ENCODE measurements at places on chromosomes 5 and 9.

DNA sequence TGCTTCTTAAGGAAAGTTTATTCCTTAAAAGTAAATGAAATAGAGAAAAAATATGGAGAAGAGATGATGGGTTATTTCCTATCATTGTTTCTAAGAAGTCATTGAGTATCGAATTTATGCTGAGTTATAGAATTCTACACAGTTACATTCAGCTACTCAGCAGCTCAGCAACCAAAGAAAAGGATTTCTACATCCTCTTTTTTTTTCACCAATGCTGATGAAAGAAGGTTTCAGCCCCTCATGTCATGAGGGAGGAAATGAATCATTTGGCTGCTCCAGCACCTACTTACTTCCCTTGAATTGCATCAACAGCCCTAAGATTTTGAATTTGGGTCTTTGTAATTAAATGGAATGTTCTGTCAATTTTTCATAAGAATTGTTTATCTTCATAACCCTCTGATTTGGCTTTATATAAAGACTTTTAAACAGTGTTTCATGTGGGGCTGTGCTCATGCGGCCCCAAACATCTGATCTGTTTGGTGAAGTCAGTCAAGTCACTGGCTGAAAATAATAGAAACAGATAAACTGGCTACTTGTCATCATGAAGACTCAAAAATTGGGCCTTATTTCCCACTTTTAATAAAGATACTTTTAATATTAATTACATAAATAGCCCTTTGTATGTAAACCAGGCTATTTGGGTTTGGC, 18.5 kb upstream of the SNX2 start:
- DNase-seq, result no peak

GRCh38 chr9:14690948-14691730, 2.1 kb downstream of the ZDHHC21 start:
- no peak for DNase-seq

DNA sequence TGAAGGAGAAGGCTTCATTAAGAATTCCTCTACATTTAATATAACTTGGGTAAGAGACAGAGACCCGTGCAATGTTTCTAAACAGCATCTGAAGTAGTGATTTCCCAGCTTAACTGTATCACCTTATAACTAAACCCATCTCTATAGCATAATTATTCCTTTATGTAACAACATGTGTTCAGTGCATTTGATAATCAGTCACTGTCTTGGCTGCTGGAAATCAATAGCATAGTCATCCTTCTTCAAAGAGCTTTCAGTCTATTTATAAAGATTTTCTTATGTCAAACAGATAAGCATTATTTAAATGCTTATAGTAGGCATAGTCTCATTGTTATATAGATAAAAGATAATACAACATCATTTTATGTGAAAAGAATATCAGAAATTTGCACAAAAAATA, 80.1 kb upstream of the TYRP1 start:
- no peak for DNase-seq

- DNase-seq, result no peak
Observed at GRCh38 chr5:52024359-52024758, 641.1 kb downstream of the ISL1 start.

DNA sequence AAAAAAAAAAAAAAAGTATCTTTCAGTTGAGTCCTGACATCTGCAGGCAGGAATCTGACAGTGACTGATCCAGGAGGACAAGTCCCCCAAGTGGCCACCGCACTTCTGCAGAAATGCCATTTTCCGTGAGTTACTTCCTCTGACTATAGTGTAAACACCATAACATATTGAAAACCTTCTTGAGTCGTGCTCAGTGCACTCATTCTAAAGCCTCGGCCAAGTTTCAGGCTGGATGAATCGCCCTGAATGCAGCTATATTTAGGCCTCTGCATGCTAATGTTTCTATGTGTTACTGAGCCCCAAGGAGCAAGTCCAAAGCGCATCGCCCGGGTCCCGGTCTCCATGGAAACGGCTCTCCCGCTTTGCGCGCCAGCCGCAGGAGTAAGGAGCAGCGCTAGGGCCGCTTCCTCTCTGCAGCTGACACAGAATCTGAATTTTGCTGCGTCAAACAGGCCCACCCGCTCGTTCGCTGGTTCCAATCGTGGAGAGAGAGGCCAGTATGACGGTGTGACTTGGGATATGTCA, 335.4 kb downstream of the MSX2 start:
- no peak for DNase-seq

GRCh38 chr5:178479261-178479660, 110.9 kb downstream of the COL23A1 start:
- no peak for DNase-seq

- DNase-seq, result no peak
Observed at GRCh38 chr5:177319913-177320588, 8.4 kb upstream of the MXD3 start.

GRCh38 chr9:111898331-111899096, 1.9 kb downstream of the UGCG start:
- no peak for DNase-seq

DNA sequence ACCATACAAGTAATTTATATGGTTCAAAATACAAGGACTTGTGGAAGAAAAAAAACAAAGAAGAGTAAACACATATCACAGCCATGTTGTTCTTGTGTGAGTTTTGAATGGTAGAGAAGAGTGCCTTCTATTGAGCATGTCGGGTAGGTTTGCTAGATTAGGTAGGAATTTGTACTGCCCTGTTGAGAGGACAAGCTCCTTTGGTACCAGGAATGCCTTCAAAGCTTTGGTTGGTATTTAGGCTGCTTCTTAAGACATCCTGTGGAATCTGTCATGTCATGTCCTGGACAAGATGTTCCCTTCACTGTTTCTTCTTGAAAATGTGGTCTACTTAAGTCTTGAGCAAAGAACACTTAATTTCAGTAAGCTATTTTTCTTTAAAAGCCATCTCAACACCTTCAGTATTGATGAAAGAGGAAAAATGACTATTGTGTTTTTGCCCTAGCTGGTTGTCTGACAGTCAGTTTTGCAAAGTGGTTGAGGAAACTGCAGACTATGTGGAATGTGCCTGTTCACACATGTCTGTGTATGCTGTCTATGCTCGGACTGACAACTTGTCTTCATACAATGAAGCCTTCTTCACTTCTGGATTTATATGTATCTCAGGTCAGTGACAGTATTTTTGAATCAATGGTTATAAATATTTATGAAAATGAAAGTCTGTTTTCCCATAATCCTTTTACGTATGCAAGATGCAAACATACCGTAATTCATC, 296.9 kb downstream of the ADGRV1 start:
- no peak for DNase-seq

Data from activated T-helper 1 cell treated with anti-CD3 and anti-CD28 coated beads, Interleukin-2, amount 50 U/mL, for 16 hours (primary cell).